ENCODE measurements at places on chromosomes 1 and 21.

DNA sequence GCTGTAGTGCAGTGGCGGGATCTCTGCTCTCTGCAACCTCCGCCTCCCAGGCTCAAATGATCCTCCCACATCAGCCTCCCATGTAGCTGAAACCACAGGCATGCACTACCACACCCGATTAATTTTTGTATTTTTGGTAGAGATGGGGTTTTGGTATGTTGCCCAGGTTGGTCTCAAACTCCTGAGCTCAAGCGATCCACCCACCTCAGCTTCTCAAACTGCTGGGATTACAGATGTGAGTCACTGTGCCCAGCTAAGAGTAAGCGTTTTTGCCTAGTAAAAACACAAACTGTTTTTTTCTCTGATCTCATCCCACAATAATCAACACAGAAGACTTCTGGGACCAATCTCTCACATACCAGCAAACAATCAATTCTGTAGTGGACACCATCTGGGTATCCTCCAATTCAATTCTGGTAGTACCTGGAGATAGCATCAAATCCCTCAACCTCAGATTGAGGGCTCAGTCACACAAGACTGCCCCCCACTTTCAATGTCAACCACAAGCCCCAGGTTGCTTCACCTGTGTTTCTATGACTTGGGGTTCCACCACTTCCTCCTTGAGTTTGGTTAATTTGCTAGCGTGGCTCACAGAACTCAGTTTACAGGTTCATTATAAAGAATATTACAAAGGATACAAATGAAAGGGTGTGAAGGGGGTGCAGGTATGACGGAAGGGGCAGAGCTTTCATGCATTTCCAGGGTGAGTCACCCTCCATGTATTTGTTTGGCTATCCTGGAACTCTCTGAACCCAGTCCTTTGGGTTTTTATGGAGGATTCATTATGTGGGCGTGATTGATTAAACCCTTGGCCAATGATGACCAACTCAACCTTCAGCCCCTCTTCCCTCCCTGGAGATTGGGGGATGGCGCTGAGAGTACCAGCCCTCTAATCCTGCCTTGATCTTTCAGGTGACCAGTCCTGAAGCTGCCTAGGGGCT, 40.0 kb upstream of the RHOU start:
- DNase-seq: no peak

DNA sequence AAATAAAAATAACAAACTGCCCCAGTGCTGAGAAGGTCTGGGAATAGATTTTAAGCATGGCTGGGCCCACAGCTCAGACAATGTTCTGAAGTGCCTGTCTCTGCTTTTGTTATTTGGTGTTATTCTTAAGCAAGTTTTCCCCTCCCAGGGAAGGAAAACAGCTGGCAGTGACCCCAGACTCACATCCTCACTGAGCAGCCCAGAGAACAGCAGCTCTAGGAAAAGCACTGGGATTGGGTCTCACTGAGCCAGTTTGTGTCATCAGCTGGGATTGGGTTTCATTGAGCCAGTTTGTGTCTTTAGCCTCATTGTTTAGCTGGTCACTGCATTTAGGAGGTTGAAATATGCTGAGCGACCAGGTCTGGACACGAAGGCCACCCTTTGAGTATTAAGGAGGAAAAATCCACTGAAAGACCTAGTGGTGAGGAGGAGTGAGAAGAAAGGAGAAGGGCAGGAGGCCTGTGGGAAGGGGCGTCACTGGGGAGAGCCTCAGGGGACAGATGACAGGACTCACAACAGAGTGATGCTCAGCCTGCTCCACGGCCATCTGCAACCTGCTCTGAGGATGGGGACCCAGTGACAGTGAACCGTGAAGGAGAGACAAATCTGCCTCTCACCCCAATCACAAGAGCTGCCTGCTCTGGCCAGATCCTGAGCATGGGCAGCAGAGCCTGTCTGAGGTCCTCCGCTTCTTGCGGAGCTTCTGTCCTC, 103.8 kb downstream of the TOMM20 start:
- no peak for DNase-seq

DNA sequence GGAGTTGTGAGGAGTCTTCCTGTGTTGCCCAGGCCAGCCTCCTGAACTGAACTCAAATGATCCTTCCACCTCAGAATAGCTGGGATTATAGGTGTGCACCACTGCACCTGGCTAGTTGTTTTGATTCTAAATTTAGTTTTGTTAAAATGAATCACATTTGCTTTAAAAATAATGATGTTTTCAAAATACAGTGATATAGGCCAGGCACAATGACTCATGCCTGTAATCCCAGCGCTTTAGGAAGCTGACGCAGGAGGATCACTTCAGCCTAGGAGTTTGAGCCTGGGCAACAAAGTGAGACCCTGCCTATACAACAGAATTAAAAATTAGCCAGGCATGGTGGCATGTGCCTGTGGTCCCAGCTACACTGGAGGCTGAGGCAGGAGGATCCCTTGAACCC, 24.3 kb downstream of the RTCA start:
- no peak for DNase-seq

GRCh38 chr1:247085310-247085709, 6.7 kb upstream of the ZNF670 start:
- DNase-seq: no peak

DNA sequence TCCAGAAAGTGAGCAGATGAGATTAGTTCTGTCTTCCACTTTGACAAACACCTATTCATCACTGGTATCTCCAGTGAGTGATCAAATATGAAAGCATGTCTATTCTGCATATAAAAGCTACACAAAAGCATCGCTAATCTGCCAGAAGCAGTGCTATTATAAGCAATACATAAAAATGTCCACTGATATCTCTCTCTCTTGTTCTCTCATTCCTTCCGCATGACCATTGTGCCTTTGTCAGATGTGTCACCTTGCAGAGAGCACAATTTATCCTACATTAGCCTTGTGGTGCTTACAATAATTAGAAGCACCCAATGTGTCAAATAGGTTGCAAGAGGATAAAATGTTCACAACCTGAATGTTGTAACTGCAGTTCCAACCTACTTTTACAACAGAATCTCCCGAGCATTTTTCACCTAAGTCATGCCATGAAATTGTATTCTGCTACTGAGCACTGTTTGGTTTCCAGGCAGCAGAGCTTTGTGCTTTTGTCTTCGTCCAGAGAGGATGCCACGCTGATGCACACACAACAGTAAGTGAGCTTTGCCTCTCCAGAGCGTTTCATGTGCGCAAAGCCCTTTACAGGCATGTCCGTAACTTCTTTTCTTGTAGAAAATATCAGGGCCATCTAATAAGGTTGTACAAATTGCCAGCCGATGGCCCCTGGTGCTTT, 198.7 kb upstream of the PLD5 start:
- no peak for DNase-seq

- no peak for DNase-seq
Observed at GRCh38 chr1:147605591-147605990, 64.3 kb downstream of the BCL9 start.

GRCh38 chr21:42164818-42165217, 54.1 kb upstream of the ABCG1 start:
- no peak for DNase-seq

GRCh38 chr1:12453400-12454343, 164.3 kb downstream of the DHRS3 start:
- no peak for DNase-seq
